Neural progenitor cell (in vitro differentiated cells): ENCODE measurements at places on chromosomes 3 and 15. TPM values are rescaled to one million over a fixed set of nuclear protein-coding genes. Genes with fewer than 3 reads are reported as not detected.

The ALPK3 gene
- 5.4 and 9.5 TPM in 2 replicates for total RNA-seq

The GOLGA6L4 gene
- 0.19 and 0.28 TPM in 2 replicates for total RNA-seq

GRCh38 chr15:101006931-101007691 is 88.0 kb downstream of the LRRK1 start:
- H3K27ac ChIP-seq, result no peak overlapping the region
- peak overlapping the region; percentile 52 for H3K4me3 ChIP-seq
- peaks cover 17% of the 10 kb centered on the region for H3K27me3 ChIP-seq
- no peaks in the 10 kb centered on the region for H3K36me3 ChIP-seq
- H3K4me1 ChIP-seq, result peaks cover 8% of the 10 kb centered on the region

DNA sequence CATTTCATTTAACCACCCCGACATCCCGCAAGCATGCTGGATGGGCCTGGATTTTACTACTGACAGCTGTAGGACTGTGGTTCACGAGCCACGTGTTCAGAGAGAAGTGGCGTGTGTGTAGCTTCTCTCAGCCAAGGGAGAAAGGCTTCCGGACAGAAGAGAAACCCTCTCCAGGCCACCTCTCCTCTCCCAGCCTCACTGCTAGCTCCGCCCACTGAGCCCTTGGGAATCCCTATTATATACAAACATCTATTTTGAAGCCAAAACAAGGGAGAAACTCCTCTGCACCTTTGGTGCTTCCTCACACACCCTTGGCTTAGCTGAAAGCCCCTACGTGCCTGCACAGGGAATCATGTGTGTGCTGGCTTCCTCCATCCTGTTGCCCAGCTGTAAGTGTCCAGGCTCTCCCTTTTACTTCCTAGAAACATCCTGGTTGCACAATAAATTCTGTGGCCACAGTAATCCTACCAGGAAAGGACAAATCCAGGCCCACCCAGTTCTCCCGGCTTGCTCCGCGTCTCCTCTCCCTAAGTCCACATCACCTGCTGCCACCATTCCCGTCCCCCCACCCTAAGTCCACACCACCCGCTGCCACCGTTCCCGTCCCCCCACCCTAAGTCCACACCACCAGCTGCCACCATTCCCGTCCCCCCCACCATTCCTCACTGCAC is 30.5 kb downstream of the PCSK6 start:
- no peak overlapping the region for H3K4me3 ChIP-seq
- H3K27me3 ChIP-seq, result no peaks in the 10 kb centered on the region
- H3K4me1 ChIP-seq, result no peaks in the 10 kb centered on the region
- no peaks in the 10 kb centered on the region for H3K36me3 ChIP-seq

DNA sequence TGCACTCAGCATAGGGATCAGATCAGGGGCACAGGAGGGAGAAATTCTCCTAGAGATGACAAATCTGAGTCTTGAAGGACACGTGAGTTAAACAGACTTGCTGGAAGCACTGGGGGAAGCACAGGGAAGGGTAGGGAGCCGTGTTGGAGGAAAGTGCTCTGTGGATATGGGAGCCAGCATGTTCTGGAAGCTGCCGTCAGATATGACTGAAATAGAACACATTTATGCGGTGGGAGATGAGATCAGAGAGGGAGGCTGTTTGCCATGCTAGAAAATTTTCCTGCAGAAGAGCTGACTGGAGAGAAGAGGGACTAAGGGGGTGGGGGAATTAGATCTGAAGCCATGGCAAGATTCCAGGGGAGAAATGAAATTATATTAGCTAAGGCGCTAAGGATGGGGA is 1.8 kb downstream of the TAMM41 start:
- H3K4me1 ChIP-seq, result no peaks in the 10 kb centered on the region
- no peak overlapping the region for H3K27ac ChIP-seq
- DNase-seq, result no peak
- H3K4me3 ChIP-seq, result no peak overlapping the region

- H3K4me1 ChIP-seq, result peaks cover 4% of the 10 kb centered on the region
- H3K27ac ChIP-seq, result no peak overlapping the region
- H3K4me3 ChIP-seq, result no peak overlapping the region
- no peaks in the 10 kb centered on the region for H3K27me3 ChIP-seq
- no peaks in the 10 kb centered on the region for H3K36me3 ChIP-seq
Observed at GRCh38 chr3:157166115-157166514, 6.2 kb upstream of the CCNL1 start.

DNA sequence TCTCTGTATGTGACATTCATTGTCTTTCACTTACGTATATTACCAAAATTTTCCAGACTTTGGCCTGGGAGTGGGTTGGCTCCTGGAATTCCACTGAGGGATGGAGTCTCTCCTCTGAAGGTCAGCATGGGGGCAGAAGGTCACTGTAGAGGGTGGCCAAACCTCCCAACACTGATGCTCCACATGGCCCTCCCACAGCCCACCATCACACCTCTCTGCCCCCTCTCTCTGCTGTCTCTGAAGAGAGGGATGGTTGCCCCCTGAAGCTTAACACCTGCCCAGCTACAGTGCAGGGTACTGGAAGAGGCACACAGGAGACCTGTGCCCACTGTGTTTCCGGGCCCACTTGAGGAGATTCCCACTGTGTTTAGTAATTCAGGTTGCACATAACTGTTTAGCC is 52.2 kb downstream of the CMTM6 start:
- H3K4me1 ChIP-seq, result peaks cover 58% of the 10 kb centered on the region
- no peaks in the 10 kb centered on the region for H3K27me3 ChIP-seq
- no peaks in the 10 kb centered on the region for H3K36me3 ChIP-seq
